NCI-H1417 treated with DMSO at 0.1 percent for 48 hours (cell line): ENCODE measurements at places on chromosomes 16 and 17.

- no peak for DNase-seq
These were observed 15.0 kb downstream of the TSC2 start for GRCh38 chr16:2062801-2063200.

- no peak for DNase-seq
These were observed 107.9 kb upstream of the HAS3 start for GRCh38 chr16:68997564-68997963.

DNA sequence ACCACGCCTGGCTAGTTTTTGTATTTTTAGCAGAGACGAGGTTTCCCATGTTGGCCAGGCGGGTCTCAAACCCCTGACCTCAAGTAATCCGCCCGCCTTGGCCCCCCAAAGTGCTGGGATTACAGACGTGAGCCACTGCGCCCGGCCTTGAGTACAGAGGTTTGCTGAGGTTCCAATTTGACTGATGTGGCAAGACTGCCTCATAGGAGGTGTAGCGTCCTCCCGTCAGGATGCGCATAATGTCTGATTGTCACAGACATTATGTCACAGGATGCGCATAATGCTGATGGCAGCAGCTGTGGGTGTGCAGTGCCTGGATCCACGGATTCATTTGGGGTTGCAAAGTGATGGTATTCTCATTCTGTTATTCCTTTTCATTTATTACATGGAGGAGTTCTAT, 45.2 kb downstream of the HAPSTR1 start:
- no peak for DNase-seq

DNA sequence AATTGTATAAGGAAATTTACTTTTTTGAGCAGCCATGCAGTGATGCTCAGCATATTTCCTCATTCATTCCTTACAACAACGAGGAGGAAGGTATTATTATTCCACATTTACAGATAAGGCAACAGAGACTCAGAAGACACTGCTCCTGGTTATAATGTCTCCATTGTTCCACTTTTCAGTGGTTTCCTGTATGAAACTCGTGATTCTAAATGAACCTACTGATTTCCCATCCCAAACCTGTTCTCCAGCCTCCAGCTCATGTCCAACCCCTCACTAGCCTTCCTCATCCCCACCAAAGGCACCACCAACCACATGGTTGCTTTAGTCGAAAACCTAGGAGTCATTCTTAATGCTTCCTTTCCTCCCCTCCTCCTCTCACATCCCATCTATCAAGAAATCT, 12.5 kb upstream of the ERCC4 start:
- no peak for DNase-seq

DNA sequence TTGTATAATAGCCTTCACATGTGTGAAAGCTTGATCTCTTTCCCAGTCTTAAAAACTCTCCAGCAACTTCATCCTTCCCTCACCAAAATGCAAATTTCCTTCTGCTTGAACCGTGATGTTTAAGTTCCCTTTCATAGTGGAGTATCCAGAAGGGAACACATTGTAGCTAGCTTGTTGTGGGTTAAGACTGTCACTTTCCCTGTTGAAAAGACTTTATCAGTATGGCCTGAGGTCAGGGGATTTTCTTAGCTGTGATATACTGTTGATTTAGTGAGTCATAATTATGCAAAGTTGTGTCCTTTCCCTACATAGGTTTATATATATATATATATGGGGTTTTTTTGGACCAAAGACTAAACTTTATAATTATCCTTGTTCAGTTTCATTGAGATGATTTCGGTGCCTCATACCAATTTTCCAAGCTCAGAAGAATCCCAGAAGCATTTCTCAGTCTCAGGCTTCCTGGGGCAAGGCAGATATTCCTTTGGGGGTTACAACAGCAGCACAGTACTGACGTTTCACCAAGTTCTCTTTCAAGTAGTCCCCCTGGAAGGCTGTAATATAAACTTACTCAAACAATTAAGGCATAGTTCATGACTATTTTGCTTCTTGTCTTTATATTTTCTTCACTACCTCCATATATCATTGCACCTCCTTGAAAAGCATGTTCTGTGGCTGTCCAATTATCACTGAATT, 35.7 kb downstream of the ESRP2 start:
- DNase-seq: no peak

GRCh38 chr17:49731435-49731831, 23.7 kb upstream of the SLC35B1 start:
- no peak for DNase-seq

GRCh38 chr16:13448346-13448745, 471.6 kb upstream of the ERCC4 start:
- DNase-seq: no peak

- DNase-seq: no peak
These were observed 177.7 kb downstream of the MYO1D start for GRCh38 chr17:32699247-32699646.

- no peak for DNase-seq
These were observed 84.1 kb downstream of the SHISA9 start for GRCh38 chr16:12985516-12985915.
